ENCODE measurements at places on chromosomes 7 and 10.
A peak's percentile ranks its signal among the peaks of the same experiment; 100 is the strongest.

GRCh38 chr7:107959527-107959898, 43.4 kb downstream of the LAMB1 start:
- DNase-seq, result no peak

- peak; percentile 20 for DNase-seq
These were observed 163.1 kb upstream of the PLXNA4 start for GRCh38 chr7:132739271-132739955.

GRCh38 chr10:44787480-44788075, 123.6 kb upstream of the TMEM72 start:
- no peak for DNase-seq

DNA sequence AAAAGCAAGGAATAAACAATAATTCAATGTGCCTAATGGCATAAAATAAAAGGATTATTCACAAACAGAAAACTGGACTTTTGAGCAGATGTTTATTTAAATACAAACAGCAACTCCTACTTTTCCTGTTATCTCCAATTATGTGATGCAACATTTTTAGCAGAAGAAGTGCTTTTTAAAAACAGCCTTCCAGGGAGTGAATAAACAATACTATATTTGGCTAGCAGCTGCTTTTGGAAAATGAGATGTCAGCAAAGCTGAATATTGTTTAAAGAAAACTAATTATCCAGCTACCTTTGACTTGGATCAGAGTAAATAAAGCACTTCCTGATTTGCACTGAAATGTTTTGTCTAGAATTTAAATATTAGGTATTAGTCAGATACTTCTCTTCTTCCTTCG, 23.2 kb downstream of the CDK1 start:
- DNase-seq, result no peak

DNA sequence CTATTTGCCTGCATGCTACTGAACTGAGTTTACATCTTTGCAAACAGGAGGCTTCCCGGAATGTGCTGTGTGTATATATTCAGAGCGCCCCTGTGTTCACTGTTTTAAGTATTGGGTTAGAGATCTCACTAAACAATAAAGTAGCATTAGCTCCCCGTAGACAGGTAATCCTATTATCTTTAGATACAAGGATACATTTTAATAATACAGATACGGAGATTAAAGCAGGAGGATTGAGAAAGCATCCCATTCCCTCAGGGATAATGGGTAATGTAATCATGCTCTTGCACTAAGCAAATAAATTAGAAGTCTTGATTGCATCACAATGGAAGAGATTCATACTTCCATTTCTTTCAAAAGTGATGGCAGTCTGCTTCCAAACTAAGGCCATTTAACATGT, 809.0 kb downstream of the NRG3 start:
- no peak for DNase-seq

DNA sequence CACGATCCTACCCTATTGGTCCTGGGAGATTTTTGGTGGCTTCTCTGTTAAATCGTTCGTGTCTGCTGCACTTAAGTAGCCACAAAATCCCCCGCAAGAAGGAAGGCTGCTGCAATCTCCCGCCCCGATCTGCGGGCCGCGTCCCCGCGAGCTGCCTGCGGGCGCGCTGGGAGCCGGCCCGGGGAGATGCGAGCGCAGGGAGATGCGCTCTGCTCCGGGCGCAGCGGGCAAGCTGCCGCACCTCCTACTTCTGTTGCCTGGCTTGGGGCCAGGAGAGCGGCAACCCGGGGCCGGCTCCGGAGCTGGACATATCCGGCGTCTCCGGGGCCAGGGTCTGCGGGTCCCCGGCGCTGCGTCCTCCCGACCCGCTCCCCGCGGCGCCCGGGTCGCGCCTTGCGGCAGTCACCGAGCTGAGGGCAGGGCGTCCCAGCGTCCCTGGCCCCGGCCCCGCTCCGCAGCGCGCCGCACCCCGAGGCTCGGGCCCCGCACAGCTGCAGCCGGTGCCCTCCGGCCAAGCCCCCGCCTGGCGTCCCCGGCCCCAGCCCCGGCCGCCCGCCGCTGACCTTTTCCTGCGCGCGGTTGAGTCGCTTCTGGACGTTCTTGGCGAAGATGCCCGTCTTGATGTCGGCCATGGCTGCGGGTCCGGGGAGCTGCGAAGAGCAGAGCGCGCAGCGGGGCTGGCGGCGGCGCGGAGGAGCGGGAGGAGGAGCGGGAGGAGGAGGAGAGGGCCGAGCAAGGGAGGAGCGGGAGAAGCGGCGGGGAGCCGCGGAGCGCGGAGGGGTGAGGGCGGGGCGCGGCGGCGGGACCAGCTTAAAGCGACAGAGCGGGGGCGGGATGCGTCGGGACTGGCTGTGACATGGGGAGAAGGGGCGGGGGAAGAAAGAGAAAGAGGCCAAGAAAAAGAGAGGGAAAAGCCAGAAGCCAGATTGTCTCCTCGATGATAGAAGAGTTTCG, at the start of gene AMPH:
AMPH (minus strand) TSS at position 654 of the 954 bp plus-strand sequence; CDS start at position 632, 22 bp downstream.
- DNase-seq, result peak; percentile 77

- no peak for DNase-seq
These were observed 786.9 kb upstream of the IGFBP3 start for GRCh38 chr7:46707973-46708372.

- no peak for DNase-seq
These were observed 62.3 kb downstream of the LAMB4 start for GRCh38 chr7:108067844-108068243.

- peak; percentile 47 for DNase-seq
These were observed 2.6 kb downstream of the STK31 start for GRCh38 chr7:23712368-23713284.

GRCh38 chr10:47452495-47453140, 31.3 kb downstream of the ANXA8 start:
- no peak for DNase-seq

DNA sequence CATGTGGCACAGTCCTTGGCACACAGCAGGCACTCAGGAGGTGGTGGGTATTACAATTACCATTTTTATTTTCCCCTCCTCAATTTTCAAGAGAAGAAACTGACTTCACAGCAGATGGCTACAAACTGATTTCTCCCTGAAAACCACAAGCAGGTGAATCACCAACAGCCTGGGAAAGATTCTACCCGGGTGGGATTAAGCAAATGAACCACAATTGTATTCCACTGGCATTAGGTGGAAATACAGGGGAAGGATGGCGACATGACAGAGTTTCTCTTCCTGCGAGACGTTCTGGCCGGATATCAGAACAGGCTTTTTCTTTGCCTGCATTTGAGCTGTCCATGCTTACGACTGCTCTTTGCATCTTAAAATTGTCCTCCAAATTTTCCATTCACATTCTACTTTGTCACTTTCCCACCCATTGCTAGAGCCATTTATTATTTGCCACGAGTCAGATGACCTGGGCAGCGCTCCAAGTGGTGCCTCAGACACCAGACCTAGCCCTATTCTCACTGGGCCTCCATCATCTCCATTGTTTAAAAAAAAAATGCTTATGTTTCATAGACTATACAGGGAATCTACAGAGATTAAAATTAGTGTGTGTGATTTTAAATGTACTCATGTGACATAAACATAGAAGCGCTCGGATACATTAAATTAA, 4.6 kb downstream of the DENND11 start:
- DNase-seq, result no peak

DNA sequence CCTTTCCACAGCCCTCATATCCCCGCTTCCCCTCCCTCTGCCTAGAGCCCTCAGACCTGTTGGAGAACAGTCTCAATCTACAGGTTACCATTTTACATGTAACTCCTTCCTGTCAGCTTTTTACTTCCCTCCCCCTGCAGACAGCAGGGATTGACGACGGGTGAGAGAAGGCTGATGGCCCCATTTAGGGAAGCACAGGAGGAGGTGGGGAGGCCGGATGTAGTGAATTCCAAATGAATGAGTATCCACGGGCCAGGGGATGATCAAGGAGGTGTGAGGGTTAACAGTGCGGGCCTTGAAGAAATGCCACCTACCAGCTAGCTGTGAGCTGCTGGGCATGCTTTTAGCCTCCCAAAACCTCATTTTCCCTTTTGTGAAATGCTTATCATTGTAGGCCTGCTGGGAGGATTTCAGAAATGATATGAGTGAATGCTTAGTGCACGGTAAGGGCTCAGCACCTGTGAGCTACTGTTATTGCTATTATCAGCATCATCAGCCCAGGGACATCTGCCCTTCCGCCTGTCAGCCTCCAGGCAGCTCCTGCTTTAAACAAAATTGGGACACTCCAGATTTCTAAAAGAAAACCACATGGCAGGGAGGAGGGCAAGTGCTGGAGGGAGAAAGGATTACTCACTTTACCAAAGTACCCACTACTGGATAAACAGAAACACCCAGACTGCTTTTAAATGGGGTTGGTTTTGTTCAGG, 6.5 kb upstream of the NANOS1 start:
- DNase-seq, result no peak

- DNase-seq, result no peak
These were observed 81.2 kb downstream of the HIPK2 start for GRCh38 chr7:139696552-139696951.

DNA sequence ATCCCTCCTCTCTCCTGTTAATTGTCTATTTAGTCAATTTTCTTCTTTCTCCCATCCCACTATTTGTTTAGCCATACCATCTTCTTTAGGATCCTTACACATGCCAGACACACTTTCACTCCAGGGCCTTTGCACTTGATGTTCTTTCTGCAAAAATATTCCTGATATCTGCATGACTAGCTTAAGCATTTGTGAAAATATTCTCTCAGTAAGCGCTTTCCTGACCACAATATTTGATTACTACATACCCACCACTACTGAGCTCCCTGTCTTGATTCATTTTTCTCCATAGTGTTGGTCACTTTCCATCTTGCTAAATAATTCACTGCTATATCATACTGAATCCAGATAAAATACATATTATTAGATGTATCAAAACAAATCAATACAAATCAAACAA, 75.1 kb downstream of the SEMA3D start:
- no peak for DNase-seq

DNA sequence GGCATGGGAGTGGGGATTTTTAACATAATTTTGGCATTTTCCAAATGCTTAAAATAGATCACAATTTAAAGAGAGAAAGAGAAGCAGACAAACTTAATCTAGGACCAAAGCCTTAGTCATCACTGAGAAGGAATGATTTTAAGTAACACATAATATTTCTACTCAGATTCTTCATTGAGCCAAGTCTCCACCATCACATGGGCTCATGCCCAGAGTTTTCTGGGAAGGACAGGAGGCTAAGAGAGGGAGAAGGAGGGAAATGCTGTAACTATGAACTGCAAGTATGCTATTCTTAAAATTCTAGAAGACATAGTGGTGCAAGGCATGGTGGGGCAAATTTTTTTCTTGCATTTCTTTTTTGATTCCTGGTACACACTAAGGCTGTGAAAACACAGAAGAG, 23.8 kb upstream of the UBE2D1 start:
- DNase-seq, result no peak

DNA sequence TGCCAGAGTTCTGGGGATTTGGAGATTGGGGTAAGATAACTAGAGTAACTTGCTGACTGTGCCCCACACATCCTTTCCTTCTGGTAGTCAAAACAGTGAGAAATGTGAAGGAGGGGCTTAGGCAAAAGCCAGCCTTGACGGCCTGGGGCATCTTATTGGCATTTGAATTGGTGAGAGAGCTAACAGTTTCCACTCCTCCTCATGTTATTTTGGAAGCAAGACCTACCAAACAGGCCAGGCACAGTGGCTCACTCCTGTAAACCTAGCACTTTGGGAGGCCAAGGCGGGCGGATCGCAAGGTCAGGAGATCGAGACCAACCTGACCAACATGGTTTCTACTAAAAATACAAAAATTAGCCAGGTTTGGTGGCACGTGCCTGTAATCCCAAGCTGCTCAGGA, 596.6 kb downstream of the GRM8 start:
- no peak for DNase-seq

GRCh38 chr7:136254148-136254547, 277.0 kb upstream of the MTPN start:
- DNase-seq, result no peak

Data from NCI-H446 (cell line).